ENCODE measurements at places on chromosomes 12 and 14.

GRCh38 chr14:81406863-81407262 is 6.7 kb upstream of the STON2 start:
- DNase-seq: no peak

GRCh38 chr12:46917821-46918220 is 92.0 kb upstream of the SLC38A4 start:
- DNase-seq: no peak

- DNase-seq: no peak
These were observed 757 bp downstream of the SLC39A5 start for GRCh38 chr12:56230432-56231183.

GRCh38 chr12:28869197-28869596 is 279.9 kb upstream of the FAR2 start:
- no peak for DNase-seq

DNA sequence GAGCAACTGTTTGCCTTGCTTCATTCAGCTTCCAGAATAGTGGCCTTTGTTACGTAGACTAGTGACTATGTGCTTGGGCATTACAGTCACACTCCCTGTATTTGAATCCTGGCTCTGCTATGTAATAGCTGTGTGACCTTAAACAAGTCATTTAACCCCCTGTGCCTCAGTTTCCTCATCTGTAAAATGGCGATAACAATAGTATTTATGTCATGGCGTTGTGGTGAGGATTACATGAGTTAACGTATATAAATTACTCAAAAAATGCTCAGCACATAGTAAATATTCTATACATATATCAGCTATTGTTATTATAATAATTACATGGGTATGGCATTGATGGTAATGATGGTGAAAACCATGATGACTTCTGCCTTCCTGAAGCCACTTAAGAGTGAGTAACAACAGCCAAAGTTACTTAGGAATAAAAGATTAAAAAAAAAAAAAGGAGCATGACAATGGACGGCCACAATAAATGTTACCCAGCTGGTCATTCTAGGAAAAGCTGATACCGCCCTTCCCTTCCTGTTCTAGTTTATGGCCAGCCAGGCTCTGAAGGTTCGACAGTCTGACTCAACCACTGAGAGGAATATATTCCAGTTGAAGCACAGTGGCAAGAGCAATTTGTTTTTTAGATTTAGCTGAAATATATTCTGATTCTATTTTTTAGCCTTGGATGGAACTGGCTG is 9.9 kb upstream of the ADIPOR2 start:
- no peak for DNase-seq

GRCh38 chr14:105010891-105011291 is 10.0 kb downstream of the CDCA4 start:
- no peak for DNase-seq

DNA sequence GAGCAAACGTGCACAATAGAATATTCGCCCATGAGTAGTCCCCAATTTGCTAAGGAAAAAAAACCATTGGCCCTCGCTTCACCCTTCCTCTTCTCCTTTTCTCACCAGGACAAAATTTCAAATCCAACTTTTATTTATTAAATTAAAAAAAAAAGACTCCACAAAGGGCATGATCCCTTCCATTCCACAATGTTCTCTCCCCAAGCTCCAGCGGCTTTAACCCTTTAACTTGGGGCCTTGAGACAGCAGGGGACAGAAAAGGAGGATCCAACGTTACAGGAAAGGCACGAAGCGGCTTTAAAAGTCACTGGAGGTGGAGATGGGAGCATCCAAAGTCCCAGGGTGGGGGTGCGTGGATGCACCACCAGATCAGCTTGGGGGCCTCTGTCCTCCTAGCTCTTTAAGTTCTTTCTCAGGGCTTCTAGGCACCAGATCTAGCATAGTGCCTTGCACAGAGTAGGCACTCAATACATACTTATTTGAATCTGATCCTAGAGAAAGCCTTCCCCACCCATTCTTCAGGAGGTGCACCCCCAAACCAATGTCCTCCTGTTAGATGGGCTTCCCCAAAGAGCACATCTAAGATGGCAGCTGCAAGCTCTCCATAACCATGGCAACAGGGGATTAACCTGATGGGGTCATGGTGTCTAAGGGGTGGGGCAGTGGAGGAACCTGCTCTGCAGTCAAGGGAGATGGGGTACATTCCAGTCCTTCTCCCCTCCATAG is 5.2 kb upstream of the AAAS start:
- DNase-seq: no peak

DNA sequence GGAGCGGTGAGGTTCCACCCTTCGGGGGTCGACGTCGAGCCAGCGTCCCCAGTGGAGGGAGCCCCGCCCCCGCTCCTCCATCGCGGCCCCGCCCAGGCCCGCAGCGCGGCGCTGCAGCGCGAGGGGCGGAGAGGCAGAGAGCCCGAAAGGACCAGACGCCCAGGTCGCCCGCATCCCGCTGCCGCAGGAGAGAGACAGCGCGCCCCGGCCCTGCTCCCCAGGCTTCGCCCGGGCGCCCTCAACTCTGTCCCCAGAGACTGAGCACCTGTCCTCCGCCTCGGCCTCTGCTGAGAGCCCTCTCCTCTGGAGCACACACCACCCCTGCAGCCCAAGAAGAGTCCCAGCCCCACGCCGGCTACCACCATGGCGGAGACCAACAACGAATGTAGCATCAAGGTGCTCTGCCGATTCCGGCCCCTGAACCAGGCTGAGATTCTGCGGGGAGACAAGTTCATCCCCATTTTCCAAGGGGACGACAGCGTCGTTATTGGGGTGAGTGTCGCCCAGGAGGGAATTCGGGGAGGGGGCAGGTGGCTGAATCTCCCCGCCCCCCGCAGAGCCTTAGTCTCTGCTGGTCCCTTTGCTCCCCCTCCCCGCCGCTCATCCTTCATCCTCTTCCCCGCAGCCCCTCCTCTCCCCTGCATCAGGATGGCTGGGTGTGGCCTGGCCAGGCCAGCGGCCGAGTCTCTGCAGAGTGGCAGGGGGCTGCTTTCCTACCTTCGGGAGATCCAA is at the start of gene KIF5A:
KIF5A (plus strand) TSS at position 136 of the 732 bp plus-strand sequence; CDS start at position 364, 228 bp downstream.
- peak; percentile 75 for DNase-seq

GRCh38 chr12:46763230-46763629 is 62.6 kb downstream of the SLC38A4 start:
- DNase-seq: no peak

- DNase-seq: no peak
These were observed 9.1 kb upstream of the SERPINA1 start for GRCh38 chr14:94397289-94398181.

- peak; percentile 87 for DNase-seq
These were observed at the start of gene ENO2 for GRCh38 chr12:6914246-6914946. ENO2 (plus strand) TSS chr12:6914580; CDS start chr12:6915833, 1,253 bp downstream.

DNA sequence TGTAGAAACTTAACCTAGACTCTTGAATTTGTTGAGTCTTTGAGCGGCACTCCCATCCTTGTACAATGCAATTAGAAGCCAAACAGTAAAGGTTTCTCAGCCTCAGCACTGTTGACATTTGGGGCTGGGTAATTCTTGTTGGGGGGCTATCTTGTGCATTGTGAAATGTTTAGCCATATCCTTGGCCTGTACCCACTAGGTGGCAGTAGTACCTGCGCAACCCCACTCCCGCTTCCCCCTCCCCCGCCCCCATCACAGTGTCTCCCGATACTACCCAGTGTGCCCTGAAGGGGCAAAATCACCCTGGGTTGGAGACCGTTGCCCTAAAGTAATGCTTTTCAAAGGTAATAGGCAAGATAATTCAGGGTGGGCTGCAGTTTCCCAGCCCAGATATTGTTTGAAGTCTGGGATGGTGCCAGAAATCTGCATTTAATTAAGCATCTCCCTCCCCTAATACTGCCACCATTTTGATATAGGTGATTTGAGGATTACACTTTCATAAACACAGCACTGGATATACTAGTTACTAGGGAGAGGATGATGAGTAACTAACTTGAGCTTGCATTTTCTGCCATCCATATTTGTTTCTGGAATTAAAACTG is 1.8 kb downstream of the COX6A1 start:
- DNase-seq: peak; percentile 75

GRCh38 chr12:54032627-54033100 is at the start of gene HOXC5:
HOXC5 (plus strand) TSS chr12:54033050; CDS start chr12:54033123, 73 bp downstream.
- peak; percentile 42 for DNase-seq

GRCh38 chr12:90199006-90199405 is 490.4 kb upstream of the ATP2B1 start:
- no peak for DNase-seq

DNA sequence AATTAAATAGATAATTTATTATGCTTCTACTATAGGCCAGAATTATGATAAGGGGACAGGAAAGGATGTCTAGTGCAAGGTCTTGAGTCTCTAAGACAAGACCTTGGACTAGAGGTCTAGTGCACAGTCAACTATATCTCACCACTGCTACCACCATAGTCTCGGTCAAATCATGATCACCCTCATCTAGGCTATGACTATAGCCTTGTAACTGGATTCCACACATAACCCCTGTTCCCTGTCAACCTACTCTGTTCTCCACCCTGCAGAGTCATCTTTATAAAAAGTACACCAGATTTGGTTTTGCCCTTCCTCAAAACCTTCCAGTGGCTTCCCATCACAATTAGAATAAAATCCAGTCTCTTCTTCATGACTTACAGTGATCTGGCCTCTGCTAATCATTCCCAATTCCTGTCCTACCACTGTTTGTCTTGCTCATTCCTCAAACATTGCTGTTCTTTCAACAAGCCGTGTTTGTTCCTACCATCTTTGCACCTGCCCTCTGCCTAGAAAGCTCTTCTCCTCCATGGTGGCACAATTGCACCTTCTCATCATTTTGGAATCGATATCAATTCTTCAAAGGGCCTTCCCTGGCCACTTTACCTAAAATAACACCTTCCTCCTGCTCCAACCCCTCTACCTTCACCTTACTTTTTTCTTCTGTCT is 169.4 kb downstream of the FOXN3 start:
- no peak for DNase-seq

GRCh38 chr14:56304456-56304855 is 186.2 kb downstream of the PELI2 start:
- DNase-seq: no peak

DNA sequence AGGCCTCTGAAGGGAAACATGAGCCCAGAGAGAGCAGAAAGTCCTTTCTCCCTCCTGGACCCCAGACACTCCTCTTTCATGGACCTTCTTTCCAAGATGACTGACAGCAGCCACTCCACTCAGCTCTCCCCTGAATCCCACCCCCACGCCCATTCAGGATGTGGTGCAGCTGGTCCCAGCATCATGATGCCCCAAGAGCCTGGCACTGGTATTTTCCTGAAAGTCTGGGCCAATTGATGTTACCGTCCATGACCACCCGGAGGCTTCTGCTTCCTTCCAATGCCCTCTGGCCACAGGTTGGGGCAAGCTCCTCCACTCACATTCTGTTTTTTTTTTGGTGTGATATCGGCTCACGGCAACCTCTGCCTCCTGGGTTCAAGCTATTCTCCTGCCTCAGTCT is 112.6 kb downstream of the CALM1 start:
- DNase-seq: no peak

- DNase-seq: no peak
These were observed 46.7 kb downstream of the SLC4A8 start for GRCh38 chr12:51471111-51471864.

GRCh38 chr12:74820324-74820723 is 282.7 kb downstream of the ATXN7L3B start:
- DNase-seq: no peak

DNA sequence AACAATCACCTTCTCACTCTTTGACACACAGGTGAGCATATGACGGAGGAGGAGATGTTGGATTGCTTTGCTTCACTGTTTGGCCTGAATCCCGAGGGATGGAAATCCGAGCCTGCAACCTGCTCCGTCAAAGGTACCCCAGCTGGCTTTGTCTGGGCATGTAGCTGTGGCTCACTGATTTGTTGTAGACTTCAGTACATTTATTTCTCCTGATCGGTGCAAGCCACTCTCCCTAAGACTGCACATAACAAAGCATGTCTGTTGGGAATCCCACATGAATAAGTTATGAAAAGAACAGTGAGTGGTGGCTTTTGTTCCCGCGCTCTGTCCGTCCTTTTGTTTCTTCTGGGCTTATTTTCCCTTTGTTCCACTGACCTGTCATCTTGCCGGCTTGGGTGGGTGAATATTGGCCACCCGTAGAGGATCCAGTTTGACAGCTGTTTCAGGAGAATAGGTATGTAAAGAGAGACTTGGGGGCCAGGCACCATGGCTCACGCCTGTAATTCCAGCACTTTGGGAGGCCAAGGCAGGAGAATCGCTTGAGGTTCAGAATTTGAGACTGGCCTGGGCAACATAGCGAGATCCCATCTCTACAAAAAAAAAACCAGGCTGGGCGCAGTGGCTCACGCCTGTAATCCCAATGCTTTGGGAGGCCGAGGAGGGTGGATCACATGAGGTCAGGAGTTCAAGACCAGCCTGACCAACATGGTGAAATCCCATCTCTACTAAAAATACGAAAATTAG is 20.0 kb upstream of the BCL7A start:
- no peak for DNase-seq

GRCh38 chr12:56188131-56188777 is 1.0 kb downstream of the SMARCC2 start:
- DNase-seq: peak; percentile 27

DNA sequence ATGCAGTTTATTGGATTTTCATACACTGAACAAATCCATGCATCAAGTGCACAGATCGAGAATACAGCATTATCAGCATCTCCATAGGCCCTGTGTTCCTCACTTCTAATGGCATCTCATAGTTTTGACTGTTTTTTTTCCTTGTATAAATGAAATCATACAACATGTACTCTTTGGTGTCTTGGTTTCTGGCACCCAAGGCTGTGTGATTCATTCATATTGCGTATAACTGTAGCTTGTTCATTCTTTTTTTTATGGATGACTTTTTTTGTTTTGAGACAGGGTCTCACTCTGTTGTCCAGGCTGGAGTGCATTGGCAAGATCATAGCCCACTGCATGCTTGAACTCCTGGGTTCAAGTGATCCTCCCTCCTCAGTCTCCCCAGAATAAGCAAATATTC is 14.3 kb downstream of the RASSF8 start:
- no peak for DNase-seq

DNA sequence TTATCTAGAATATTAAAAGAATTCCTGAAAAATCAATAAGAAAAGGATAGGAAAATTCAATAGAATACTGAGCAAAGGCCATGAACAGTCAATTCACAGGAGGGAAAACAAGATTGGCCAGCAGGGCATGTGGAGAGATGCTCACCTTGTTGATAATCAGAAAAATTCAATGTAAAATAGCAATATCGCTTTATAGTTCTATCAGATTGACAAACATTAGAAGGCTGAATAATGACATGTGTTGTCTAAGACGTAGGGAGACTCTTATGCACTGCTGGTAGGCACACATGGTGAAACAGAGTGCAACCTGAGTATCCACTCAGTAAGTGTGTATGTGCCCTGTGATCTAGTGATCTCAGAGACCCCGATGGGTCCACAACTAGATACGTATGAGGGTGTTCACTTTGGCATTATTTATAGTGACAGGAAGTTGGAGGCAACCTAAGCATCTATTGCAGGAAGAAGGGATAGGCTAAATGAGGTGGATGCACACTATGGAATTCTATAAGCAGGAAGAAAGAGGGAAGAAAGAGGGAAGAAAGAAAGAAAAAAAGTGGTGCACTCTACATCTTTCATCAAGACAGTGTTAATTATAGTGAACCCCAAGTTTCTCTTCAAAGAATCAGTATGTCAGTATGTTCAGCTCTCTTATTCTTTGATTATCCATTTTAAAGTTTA is 3.8 kb upstream of the ANKRD33 start:
- no peak for DNase-seq
